T-cell (primary cell): ENCODE measurements at places on chromosomes 6 and 20. TPM values are rescaled to one million over a fixed set of nuclear protein-coding genes. Genes with fewer than 3 reads are reported as not detected.

RTEL1 gene
- total RNA-seq: 30.7 TPM

DNA sequence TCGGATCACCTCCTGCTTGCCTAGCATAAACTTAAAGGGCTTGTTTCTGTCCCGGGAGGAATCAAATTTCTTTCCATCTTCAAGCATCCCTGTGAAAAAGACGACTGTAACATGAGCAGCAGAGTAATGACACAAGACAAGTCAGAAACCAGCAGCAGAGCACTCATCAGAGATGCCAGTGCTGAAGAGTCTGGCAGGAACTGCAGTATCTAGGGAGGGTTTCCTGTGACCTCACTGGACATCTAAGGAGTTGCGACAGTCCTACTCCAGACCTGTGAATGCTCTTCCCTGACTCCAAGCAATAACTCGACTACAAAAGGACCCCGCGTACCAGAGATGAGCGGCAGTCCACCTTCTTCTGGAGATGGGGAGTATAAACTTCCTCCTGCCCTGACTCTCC is 17.3 kb downstream of the FKBP1A start:
- no peak for DNase-seq

DNA sequence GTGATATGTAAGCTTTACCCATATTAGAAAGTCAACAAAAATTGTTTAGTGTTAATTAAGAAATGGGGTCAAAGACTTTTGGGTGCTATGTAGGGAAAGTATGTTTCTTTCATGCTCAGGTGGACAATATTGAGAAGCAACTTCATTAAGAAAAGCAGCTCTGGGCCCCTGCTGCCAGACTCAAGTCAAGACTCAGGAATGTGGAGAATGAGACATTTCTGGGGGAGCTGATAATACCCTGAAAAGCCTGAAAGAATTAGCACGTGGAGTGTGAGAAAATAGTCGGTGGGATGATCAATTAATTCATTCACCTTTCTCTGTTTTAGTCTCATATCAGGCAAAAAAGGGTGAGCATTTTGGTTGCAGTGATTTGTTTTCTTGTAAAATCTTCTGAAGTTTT is 175.1 kb upstream of the IMPG1 start:
- DNase-seq: no peak

DNA sequence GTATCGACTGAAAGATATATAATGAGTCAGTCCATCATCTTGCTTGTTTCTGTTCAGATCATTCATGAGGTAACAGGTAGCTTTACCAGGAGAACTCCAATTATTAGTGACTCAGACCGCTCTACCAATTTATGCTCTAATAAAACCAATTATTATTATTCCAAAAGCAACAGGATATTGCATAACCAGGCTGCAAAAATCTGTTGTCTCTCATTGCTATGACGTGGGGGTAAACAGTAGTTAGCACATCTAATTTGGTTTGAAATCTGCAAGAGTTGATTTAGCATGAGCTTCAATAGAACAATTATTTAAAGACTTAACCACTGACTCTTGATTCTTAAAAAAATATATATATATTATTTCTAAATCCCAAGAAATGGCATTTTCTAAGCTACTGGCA is 90.9 kb upstream of the MAP7 start:
- no peak for DNase-seq

ANKRD66 gene
- not detected for total RNA-seq
